ENCODE measurements at places on chromosomes 1 and 21.

DNA sequence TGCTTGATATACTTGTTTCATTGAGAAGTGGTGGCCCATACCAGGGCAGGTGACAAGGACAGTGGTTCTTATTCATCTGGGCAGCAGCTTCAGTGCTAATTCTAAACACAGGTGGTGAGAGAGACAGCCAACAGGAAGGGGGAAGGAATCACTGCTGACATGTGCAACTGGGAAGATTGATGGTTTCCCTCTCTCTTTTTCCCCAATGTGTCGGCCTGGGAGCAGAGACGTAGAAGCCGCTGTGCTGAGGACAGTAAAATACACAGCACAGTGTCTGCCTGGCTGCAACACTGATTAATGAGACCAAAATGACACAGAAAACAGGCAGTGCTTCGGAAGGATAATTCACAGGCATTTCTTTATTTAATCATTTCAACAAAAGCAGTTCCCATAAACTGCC lies 48.8 kb downstream of the WARS2 start:
- DNase-seq: no peak

GRCh38 chr1:63593303-63593885 lies at the start of gene PGM1:
Gene PGM1, plus strand, starts transcription at chr1:63593411. Its CDS starts 78 bp downstream, at chr1:63593489.
- DNase-seq: peak; percentile 36

- DNase-seq: no peak
Observed at GRCh38 chr1:10431070-10431730, 967 bp downstream of the CENPS start.

- no peak for DNase-seq
Observed at GRCh38 chr1:247118946-247119446, 14.8 kb upstream of the ZNF669 start.

DNA sequence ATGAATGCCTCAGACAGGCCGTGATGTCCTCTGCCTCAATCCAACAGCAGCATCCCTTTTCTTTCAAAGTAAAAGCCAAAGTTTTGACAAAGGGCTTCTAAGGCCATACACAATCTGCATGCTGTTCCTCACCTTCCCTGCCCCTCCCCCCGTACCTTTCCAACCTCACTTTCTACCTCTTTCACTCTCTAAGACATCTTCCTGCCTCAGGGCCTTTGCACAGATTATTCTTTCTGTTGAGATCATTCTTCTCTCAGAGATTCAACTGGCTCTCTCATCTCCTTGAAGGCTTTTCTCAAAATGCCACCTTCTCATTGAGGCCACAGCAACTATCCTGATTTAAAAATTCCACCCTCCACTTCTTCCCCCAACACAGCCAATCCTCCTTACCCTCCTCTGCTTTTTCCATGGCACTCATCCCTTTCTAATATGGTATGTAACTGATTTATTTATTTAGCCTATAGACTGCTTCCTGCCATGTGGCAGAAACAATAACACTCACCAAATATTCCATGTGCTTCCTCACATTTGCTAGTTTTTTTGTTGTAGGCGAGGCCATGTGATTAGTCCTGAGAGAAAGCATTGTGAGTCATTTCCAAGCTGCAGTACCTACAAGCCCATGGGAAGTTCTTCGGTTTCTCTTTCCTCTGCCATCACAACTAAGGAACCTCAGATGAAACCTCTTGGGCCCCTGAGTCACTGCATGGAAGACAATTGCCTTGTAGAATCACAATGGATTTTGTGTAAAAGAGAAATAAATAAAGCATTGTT lies 58.7 kb upstream of the GADD45A start:
- no peak for DNase-seq

DNA sequence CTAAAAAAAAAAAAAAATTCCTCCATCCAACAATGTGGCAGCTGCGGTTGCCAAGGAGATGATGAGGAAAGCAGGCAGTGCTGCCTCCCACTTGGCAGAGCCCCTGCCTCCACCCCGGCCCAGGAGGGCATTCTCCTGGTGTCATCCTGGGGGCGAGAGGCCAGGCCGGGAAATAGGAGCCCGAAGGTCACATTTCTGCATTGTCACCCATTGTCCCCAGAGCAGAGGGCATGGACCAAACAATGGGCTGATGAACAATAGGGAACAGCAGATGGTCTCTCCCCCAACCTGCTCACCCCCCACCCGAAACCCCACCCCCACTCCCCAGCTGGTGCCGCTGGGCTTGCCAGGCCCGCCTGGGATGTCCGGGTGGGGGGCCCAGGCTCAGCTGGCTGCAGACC lies 37.3 kb downstream of the CAMK2N1 start:
- DNase-seq: no peak

DNA sequence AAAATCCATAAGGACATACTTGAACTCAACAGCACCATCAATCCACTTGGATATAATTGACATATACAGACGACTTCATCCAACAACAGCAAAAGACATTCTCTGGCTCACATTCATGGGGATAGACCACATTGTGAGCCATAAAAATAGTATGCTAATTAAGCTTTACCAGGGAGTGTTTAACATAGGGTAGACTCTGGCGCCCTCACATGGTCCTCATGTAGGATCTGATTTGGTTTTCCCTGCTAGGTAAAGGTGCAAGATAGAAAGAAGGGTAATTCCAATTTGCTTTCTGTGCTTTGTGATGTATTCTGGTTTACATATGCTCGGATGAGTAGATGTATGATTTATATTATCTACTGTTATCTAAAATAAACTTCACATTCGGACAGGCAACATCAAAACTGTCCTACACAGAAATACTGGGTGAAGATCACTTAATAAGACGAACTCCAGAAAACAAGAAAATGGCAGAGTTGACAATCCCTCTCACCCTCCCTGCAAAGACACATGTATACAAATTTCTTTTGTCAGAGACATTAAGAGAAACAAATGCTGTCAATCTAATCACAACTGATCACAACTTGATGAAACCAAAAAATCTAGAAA lies 27.7 kb downstream of the CR1L start:
- DNase-seq: no peak

GRCh38 chr1:2534687-2535441 lies 4.8 kb upstream of the HES5 start:
- no peak for DNase-seq

GRCh38 chr1:93839753-93840152 lies 39.3 kb downstream of the DNTTIP2 start:
- no peak for DNase-seq

GRCh38 chr1:183598386-183598785 lies 8.1 kb upstream of the NCF2 start:
- DNase-seq: no peak

DNA sequence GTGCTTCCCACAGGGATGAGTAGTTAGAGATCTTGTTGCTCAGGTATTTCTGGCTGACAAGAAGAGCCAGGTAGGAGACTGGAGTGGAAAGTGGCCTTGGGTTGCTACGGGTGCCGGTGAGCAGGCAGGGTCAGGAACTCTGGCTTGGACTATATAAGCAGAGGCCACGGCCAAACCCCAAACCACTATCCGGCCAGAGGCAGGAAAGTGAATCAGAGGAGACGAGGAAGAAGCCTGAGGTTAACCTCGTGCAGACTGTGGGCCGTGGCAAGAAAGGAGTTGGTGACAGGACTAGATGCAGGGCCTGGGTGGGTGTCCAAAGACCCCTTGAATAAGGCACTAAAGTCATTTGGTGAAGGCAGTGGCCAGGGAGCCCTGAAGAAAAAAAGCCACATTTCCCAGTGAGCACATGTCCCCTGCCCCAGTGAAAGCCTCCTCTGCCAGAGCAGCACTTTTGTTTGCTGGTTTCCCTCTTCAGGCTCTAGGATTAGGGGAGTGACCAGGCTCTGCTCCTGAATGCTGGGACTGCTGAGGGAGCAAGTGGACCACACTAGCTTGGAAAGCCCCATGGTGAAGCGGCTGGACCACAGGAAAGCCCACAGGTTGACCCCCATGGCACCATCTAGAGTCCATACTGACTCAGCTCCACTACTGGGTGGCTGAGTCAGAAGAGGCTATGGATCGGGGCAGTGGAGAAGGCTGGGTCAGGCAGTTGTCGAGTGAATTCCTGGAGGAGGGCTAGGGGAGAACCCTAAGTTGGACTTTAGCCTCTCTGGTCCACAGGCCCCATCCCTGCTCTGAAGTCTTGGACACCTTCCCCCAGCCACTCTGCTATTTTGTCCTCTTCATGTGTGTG lies 23.4 kb downstream of the CSF1 start:
- DNase-seq: no peak

Data from bone marrow (tissue), 2 donors.